ENCODE measurements at places on chromosomes 3 and 15.

DNA sequence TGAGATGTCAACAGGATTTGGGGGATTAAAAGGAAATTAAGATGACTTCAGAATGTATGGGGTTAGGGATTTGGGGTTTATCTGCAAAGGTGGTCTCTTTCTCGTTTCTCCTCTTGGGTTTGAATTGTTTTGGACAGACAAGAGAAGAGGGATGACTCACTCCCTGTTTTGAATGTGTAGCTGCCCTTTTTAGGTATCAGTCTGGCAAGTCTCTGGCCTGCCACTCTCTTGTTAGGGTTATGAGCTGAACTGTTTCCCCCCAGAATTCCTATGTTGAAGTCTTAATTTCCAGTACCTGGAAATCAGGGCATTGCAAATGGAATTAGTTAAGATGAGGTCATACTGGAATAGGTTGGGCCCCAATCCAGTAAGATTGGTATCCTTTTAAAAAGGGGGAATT lies 291.7 kb downstream of the MEX3B start:
- DNase-seq: no peak

GRCh38 chr3:50136714-50137405 lies 18.3 kb upstream of the SEMA3F start:
- no peak for DNase-seq

DNA sequence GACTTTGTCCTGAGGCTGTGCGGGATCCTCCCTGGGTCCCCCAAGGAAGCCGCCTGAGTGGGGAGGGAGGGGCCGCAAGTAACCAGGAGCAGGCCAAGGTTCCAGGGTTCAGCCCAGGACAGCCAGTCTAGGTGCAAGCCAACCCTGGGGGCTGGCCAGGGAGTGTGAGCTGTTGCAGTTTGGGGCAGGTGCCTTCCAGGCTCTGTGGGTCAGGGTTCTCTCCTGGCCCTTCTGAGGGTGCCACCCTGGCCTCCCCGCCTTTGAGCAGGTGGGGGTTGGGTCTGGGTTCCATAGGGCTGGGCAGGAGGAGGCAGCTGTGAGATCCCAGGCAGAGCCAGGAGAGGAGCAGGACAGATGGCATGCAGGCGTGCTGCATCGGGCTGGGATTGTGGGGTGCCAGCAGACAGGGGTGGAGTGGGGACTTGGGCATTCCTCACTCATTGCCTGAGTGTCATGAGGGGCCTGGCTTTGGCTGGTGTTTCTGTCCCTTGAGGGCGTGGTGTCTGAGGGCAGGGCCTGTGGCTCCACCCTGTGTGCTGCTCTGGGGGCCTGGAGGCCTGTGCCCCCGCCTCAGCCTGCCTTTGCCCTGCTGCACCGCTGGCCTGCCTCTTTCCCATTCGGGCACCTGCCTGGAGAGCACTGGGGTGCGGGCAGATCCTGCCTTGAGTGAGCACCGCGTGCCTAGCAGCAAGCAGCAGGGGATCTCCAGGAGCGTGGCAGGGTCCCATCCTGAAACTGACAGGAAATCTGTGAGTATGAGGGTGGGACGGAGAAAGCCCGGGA lies 18.4 kb downstream of the KLF13 start:
- DNase-seq: no peak

- DNase-seq: no peak
Observed at GRCh38 chr15:48617619-48618018, 27.9 kb downstream of the FBN1 start.

GRCh38 chr3:194874783-194875182 lies 189.1 kb downstream of the FAM43A start:
- no peak for DNase-seq

GRCh38 chr3:138317687-138318086 lies 12.0 kb downstream of the NME9 start:
- no peak for DNase-seq

DNA sequence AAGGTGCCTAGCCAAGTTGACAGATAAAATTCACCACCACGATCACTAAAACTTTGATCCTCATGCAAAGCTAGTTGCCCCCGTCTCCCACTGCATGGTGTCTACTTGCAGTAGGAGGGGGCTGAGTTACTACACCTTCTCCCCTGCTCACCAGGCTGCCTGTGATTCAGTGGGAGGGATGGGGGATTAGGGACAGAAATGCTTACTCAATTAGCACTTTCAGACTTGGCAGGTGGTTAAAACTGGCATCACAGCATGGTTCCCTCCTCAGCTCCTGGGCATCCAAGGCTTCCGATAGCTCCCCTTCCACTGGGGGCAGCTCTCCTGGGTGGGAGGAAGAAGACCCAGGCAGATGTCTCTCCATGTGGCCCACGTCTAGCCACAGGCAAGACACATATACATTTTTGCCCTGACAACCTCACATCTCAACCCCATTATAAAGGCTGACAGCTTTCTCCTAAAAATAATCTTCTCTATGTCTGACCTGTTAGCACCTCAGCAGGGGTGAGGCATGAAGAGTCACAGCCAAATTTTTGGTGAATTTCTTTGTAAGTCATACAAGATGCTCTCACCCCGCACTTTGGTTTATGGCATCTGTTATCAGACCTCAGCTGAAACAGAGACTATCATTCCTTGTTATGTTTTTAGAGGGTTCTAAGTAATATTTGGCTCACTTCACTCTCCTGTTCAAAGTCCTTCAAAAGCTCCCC lies 369.0 kb downstream of the SV2B start:
- no peak for DNase-seq

DNA sequence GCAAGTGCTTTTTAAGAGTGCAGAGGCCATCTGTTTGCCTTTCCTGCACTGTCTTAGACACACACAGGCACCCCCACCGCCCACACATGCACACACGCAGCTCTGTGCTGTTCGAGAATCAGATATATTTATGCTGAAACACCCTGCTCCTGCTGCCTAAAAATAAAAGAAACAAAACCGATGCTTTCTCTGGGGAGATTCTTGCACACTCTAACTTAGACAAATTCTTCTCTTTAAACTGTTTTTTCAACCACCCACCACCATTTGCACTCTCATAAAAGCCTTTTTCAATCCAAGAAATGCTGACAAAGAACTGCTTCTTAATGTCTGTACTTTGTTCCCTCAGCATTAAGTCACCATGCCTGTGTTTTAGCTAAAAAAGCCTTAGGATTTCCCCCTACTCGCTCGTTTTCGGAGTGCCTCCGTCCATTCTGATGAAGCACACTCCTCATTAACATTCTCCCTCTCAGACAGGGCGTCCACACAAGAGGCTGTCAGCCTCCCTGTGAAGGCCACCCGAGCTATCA lies 26.2 kb downstream of the SLC12A8 start:
- no peak for DNase-seq

DNA sequence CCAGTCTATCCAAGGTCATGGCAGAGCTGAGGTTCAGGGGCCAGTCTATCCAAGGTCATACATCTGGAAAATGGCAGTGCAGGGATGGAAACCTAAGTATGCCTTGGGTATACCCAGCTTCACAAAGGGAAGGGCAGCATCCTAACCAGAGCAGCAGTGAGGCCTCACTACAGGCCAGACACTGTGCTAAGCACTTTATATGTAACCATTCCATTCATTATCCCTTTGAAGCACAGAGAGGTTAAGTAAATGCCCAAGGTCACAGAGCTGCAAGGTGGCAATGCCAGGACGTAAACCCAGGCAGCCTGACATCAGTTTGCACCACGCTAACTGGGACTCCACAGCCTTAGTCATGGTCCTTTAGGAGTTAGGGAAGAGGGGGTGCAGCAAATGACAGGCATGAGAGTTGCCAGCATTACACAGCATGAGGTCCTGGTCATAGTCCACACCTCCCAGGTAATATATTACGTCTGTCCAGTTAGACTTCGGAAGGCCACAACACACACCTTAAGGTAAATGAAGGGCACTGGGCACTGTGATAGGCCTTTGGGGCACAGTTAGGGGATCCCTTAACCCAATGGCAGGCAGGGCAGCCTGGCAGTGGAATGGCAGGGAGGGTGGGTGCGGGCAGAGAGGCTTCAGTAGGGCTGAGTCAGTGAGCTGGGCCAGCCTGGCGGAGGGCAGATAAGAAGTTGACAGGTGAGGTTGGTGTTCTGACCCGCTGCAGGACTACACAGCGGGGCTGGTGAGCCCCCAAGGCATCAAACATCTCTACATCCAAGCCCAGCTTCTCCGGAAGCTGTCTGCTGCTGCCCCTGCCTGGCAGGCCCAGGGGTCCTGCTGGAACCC lies 21.1 kb upstream of the CORO2B start:
- DNase-seq: no peak

GRCh38 chr3:170555329-170555728 lies 30.5 kb downstream of the SLC7A14 start:
- no peak for DNase-seq

GRCh38 chr15:28021281-28022039 lies 77.7 kb downstream of the OCA2 start:
- no peak for DNase-seq

GRCh38 chr15:40956541-40956982 lies 3.3 kb downstream of the CHAC1 start:
- no peak for DNase-seq

DNA sequence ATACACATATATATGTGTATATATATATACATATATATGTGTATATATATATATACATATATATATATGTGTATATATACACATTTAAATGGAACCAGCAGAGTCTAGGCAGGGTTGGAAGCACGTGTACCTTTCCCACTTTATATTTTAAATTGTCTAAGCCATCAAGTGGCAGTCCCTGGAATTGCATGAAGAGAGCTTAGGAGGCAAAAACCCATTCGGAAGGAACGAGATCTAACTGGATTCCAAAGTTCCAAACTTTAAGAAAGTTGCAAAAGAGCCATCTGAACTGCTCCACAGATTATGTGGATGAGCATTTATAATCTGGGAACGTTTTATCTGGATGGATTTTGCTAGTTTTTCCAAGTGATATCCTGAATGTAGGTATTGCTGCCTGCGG lies 186.5 kb downstream of the FOXP1 start:
- no peak for DNase-seq

- no peak for DNase-seq
Observed at GRCh38 chr15:100951965-100952364, 32.8 kb downstream of the LRRK1 start.

DNA sequence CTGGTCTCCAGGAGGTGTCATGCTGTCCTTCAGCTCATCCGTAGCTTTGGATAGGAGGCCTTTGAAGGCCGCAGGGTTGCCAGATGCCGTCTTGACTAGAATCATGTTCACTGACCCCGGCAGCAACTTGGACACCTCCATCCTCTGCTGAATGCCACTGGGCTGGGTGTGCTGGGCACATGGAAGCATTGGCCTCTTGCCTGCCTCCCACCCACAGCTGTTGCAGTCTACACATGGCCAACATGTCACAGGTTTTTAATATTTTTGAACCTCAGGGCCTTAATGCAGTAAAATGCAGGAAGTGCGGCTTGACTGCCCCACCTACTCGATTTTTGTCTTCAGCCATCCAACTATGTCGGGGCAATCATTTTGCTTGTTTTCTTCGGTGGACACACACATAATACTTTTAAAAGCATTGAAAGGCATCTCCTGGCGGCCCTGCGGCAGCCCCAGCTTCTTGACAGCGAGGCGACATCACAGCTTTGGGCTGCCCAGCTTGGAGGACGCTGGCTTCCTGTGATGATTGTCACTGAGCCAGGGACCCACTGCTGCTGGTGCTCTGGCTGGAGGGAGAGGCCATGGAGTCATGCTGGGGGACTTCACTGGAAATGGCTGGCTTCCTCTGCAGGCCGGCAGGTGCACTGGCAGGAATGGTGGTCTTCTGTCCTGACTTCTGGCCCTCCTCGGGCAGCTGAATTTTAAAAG lies 31.6 kb upstream of the ACAD9 start:
- no peak for DNase-seq

DNA sequence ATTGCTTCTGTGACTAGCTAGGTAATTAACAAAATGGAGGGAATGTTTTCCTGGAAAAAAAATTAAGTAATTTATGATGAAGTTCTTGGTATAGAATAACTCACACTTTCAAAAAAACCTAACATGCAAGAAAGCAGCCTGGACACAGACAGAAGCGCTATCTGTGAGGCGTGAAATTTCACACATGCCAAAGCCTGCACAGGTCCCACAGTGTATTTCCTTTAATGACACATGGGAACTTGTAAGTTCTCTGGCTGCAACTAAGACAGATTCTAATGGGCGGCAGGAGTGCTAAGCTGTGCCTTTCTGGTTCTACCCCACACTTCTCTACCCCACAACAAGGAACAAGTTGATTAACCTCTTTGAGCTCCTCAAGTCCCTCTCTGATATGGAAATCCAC lies 84.9 kb upstream of the NEO1 start:
- DNase-seq: peak; percentile 22

DNA sequence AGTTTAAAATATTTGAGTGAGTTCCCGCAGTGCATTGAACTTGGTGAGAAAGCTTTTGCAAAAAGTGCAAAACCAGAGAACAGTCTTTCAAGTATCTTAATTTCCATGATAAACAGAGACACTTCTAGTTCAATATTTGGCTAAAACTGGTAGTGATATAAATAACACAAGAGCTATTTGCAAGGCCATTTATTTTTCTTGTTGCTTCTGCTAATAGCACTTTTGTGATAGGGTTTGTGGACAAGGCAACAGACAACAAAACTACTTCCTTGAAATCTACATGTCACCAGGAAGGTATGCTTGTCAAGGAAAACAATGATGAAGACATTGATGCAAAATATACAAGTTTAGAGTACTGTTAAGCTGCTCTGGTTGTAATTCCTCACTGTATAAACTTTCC lies 1225.1 kb downstream of the OTOL1 start:
- DNase-seq: no peak

DNA sequence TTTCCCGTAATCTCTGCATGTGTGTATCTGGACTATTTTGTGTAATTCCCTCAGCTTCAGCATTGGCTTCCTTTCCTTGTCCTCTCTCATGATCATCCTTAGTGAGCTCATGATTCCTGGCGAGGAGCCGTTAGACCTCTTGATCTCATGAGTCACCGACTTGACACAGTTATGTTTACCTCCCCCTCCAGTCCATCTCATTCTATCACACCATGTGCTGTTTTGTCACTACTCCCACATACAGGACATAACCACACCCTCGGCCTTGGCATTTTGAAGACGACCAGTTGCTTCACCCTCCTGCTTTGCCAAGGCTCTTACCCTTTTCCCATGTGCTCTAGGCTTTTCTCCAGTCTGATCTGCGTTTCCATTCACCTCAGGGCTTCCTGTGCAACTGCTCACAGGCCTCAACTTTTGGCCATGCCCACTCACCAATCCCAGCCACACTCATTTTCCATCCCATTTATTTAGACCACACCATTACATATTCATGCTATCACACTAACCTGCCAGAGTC lies 41.5 kb downstream of the CP start:
- no peak for DNase-seq

- peak; percentile 7 for DNase-seq
Observed at GRCh38 chr3:167691366-167691765, 37.6 kb upstream of the WDR49 start.

GRCh38 chr3:99967796-99968195 lies 146.5 kb downstream of the FILIP1L start:
- no peak for DNase-seq

DNA sequence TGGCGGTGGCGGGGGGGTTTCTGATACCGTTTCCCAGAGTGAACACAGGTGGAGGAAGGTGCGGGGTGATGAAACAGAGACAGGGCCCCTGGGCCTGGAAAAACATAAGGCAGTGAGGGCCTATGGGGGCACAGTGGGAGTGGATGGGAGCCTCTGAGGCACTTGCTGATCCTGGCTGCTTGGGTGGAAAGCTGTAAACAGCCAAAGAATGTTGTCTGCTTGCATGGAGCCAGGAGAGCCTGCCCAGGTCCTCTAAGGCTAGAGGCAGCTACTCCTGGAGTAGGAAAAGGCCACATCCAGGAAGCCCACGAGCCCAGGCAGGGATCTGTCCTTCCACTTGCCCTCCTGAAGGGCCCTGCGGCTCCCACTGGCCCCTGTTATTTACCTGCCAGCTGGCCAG lies 2.9 kb upstream of the SEMA3B start:
- DNase-seq: no peak
